Vagina (tissue), 2 donors: ENCODE measurements at places on chromosomes 7 and 10.

- no peak for DNase-seq
Measured at GRCh38 chr7:110356438-110356837, 734.5 kb upstream of the LRRN3 start.

- no peak for DNase-seq
Measured at GRCh38 chr7:138029941-138030340, 28.1 kb upstream of the CREB3L2 start.

DNA sequence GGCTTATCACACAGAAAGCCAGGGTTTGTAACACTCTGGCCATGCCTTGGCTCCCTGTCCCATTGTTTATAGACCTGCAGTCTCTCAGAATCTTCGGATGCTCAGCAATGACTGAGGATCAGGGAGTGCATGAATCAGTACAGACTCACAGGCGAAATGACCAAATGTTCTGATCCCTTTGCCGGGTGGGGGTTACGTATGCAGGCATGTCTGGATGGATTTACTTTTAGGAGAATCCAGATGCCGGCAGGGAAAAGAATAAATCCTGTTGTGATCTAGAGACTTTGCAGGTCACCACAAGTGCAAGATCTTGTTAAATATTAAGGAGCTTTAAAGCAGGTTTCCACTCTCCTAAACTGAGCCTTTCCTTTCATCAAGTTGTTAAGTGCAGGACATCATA is 149.5 kb downstream of the SFMBT2 start:
- no peak for DNase-seq

DNA sequence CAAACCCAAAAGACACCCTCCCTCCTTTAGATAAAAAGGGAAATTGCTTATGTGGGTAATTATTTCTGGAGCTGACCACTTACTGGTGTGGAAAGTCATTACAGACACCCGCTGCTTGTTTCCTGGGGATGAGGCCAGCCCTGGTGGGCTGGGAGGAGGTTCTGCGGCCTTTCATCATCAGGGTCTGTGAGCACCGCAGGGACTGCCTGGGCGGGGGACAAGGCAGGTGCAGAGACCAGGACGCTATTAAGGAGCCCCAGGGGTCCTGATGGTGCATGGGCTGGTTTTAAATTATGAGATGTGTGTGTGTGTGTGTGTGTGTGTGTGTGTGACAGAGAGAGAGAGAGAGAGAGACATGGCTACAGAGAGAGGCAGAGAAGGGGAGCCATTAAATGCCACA is 171.2 kb downstream of the DNAJB6 start:
- no peak for DNase-seq

- DNase-seq: no peak
Measured at GRCh38 chr7:28698840-28699239, 259.3 kb downstream of the TRIL start.

DNA sequence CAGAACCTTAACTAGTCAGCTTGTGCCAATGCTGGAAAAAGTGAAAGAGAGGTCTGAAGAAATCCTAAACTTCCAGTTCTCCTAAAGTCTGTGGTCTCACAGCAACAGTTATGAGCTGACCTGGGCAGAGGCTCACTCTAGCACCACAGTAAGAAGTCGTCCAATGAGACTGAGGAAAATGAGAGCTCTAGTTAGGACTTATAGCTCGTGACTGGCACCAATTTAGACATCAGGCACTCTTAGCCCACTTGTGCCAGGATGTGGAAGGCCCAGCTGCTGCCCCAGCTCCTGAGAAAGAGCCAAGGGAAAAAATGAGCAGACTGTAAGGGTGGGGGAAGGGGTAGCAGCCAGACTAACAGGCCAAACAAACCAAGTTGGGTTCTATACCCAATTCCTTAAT is 7.6 kb downstream of the MMS19 start:
- DNase-seq: no peak

GRCh38 chr10:42992156-42992956 is 84.5 kb upstream of the RET start:
- no peak for DNase-seq

GRCh38 chr7:131294553-131294952 is 33.1 kb upstream of the MKLN1 start:
- no peak for DNase-seq

DNA sequence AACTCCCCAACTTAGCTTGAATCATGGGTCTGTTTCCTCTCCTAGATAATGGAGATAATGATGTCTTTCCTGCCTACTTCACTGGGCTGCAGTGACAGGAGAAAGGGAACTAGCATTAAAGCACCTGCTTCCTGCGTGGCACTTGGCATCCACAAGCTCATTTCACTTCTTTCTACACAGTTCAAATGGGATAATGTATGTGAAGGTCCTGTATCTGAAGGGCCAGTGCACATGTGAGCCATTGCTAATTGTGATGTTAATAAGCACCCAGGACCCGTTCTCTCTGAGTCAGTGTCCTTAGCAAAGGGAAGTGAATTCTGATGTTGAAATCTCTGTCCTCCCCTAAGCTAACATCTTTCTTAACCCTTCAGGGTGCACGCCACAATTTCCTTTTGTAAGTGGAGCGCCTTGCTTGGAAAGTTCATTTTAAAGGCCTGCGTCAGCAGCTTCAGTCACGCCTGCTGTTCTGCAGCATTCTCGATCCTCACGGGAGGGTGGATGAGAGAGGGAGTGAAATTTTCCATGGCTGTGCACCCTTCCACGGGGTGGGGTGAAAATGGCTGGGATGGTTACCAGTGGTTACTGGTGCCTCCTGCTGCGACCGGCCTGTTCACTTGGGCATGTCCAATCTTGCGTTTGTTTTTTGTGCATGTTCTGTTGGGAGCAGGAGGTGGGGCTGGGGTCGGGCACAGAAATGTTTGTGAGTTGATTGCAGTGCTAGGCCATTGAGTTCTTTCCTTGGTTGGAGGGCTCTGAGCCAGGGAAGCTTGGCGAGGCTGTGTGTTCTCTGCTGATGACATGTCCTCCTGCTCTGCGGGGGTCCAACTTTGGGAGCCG is 59.2 kb downstream of the HK1 start:
- no peak for DNase-seq

- DNase-seq: no peak
Measured at GRCh38 chr10:122379041-122379440, 4.5 kb downstream of the PLEKHA1 start.

- no peak for DNase-seq
Measured at GRCh38 chr10:108490944-108491343, 1326.4 kb upstream of the SORCS1 start.

DNA sequence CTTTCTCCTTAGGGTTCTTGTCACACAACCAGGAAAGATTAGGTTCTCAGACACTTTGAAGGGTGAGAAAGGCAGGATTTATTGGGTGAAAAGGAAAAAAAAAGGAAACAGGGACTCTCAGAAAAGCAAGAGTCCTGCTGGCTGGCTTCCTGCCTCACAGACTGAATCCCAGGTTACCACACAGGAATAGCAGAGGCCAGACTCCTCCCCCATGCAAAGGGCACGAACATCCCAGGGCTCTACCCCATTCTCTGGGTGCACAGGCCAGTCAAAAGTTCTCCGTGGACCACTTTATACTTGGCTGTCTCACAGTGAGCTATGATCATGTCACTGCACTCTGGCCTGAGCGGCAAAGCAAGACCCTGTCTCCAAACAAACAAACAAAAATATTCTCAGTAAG is 42.6 kb downstream of the HOXA1 start:
- DNase-seq: no peak

GRCh38 chr7:31997423-31997822 is 72.8 kb downstream of the PDE1C start:
- no peak for DNase-seq

DNA sequence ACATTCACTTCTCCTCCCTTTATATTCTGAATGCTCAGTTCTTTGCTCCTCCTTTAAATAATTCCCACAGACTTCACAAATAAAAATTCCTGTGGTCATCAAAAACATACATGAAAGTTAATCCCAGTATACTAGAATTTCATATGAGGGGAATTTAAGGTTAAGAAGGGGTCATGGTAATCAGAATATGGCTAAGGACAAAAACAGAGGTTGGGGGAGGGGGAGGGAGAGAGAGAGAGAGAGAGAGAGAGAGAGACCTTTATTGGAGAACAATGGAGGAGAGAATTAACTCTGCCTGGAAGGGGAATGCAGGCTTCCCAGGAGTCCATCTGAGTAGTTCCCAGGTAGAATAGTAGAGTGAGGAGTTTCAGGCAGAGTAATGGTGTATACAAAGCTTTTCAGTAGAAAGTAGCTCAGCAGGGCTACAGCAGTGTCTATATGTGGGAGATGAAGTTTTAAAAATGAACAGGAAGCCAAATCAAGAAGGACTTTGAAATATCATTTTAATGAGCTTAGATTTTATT is 5.2 kb upstream of the CUBN start:
- DNase-seq: no peak
